ENCODE measurements at places on chromosomes 1 and 21. TPM values are rescaled to one million over a fixed set of nuclear protein-coding genes. Genes with fewer than 3 reads are reported as not detected.

DNA sequence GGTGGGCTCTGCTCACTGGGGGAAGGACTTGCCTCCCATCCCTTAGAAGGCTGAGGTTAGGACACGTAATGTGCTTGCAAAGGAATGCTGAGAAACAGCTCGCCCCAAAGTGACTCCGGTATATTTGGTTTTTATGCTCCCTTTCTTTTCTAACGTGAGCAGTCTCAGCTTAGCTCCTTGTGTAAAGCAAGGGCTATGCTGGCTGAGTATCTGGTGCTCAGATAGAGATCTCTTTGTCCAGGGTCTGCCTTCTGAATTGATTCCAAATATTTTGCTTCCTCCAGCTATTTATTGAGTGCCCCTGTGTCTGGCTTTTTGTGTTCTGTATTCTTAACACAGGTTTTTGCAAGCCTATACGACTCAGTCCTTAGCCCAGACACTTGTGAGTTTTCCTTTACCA lies 94.5 kb upstream of the ARTN start:
- no peak overlapping the region for H3K27ac ChIP-seq
- DNase-seq = no peak
- peaks cover 23% of the 10 kb centered on the region for H3K36me3 ChIP-seq
- no peak overlapping the region for H3K4me3 ChIP-seq
- H3K27me3 ChIP-seq = no peaks in the 10 kb centered on the region

DNA sequence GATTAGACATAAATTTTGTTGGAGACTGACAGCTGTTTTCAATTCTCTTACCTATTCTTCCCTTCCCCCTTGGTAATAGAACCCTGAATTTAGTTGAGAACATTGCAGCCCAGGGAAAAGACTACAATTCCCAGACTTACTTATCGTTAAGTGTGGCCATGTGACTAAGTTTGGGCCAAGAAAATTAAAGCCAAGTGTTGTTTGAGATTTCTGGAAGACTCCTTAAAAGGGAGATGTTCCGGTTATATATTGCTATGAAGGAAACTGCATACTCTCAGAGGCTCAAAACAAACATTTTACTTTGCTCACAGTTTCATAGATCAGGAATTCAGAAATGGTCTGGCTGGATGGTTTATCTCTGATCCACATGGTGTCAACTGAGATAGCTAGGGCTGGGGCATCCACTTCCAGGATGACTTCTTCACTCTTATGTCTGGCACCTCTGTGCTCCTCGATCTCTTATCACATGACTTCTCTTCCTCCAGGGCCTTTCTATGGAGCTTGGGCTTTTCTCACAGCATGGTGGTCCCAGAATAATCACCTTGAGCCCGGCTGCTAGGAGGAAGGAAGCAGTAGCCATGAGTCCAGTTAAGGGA lies 22.4 kb upstream of the CD34 start:
- DNase-seq = no peak
- no peaks in the 10 kb centered on the region for H3K36me3 ChIP-seq
- no peak overlapping the region for H3K4me3 ChIP-seq
- H3K4me1 ChIP-seq = peaks cover 22% of the 10 kb centered on the region
- no peaks in the 10 kb centered on the region for H3K27me3 ChIP-seq
- H3K27ac ChIP-seq = no peak overlapping the region

GRCh38 chr1:213600879-213601278 lies 386.9 kb upstream of the PROX1 start:
- no peaks in the 10 kb centered on the region for H3K36me3 ChIP-seq
- H3K4me1 ChIP-seq = no peaks in the 10 kb centered on the region
- H3K4me3 ChIP-seq = no peak overlapping the region
- peaks cover 4% of the 10 kb centered on the region for H3K27me3 ChIP-seq
- DNase-seq = no peak

- H3K36me3 ChIP-seq = no peaks in the 10 kb centered on the region
- H3K4me3 ChIP-seq = no peak overlapping the region
- no peaks in the 10 kb centered on the region for H3K4me1 ChIP-seq
Observed at GRCh38 chr1:39590546-39590945, 14.0 kb upstream of the PABPC4 start.

TMEM51 gene
- total RNA-seq = 1.9 TPM

DNA sequence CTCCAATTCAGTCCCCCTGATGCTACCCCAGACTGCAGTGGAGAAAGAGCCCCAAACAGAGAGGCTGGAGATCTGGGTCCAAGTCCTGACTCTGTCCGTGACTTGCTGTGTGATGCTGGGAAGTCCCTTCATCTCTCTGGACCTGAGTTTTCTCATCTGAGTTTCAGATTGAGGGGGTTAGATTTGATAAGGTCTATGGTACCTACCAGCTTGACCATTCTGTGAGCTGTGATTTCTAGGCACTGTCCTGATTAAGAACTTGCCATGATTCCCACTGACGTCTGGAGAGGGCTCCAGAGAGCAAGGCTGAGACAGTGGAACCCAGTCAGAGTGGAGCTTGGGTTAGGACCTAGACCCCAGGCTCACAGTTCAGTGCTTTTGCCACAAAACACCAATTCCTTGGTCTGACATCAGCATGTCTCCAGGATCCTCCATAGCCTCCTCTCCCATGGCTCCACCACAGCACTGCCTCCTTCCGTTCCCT lies 43.8 kb upstream of the DMBX1 start:
- peaks cover 16% of the 10 kb centered on the region for H3K4me1 ChIP-seq
- H3K27ac ChIP-seq = no peak overlapping the region
- peaks cover 43% of the 10 kb centered on the region for H3K27me3 ChIP-seq
- no peak overlapping the region for H3K4me3 ChIP-seq

DNA sequence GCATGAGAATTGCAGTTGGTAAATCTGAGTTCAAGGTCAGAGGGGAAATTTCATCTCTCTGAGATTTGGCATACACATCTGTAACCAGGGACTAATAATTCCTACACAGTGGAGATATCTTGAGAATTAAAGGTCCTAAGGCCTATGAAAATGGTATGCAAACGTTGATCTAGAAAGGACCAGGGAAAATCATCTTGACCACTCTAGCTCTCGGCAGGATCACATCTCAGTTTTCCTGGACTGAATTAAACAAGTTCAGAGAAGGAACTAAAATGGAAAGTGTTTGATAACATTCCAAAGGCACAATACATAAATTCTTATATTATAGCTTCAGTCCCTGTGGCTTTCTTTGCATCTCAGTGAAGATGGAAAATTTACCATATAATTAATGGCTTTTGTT lies 28.5 kb upstream of the SIPA1L2 start:
- DNase-seq = no peak
- H3K36me3 ChIP-seq = no peaks in the 10 kb centered on the region
- peaks cover 2% of the 10 kb centered on the region for H3K27me3 ChIP-seq
- no peak overlapping the region for H3K4me3 ChIP-seq
- no peaks in the 10 kb centered on the region for H3K4me1 ChIP-seq

RIPK4 gene
- 6.1 TPM for total RNA-seq

DONSON gene
- total RNA-seq = 17.9 TPM

DNA sequence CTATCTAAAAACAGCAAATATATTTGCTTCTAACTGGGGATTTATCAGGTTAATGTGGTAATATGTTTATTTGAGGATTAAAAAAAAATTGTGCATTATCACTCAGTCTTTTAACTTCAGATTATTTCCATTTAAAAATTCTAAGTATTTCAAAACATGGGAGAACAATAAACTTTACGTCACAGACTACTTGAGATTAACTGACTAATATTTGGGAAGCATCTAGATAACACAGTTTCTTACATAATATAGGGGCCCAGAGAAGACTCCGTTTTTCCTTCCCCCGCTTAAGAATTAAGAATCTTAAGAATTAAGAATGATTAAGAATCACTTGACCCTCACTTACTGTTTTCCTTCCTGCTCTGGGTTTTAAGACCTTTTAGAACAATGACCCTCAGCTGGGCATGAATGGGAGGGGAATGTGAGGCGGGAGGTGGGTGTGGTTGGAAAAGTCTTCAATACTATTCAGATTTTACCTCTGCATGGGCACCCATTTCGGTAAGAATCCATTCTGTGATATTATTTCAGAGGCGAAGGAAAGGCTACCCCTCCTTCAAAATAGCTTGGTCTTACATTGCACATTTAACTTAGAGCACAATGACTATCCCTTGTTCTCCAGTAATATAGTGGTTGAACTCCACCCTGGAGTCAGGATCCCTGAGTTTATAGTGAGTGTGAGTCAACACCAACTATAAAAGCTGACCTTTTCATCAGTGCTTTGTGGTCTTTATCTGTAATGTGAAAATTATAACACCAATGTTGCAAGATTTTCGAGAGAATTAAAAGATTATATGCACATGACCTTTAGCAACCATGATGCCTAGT lies 821.3 kb downstream of the USP25 start:
- H3K27ac ChIP-seq = no peak overlapping the region
- H3K4me3 ChIP-seq = no peak overlapping the region
- H3K4me1 ChIP-seq = peaks cover 4% of the 10 kb centered on the region
- H3K36me3 ChIP-seq = peaks cover 1% of the 10 kb centered on the region

DNA sequence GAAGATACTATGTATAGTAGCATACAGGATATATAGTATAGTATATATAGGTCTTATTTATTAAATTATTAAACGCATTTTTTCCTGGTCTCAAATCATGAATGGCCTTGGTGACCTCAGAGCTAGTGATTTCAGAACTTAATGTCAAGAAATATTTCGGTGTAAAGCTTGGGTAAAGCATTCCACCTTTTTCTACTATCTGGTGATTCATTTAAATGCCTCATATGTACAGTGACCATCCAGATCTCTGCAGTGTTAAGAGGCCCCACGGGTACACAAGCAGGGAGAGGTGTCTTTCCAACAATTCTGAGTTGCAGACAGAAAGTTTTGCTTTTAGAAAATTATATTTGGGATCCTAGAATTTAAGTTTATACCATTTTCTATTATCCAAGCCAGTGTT lies 626.5 kb downstream of the PTPRC start:
- no peak overlapping the region for H3K4me3 ChIP-seq
- H3K27me3 ChIP-seq = no peaks in the 10 kb centered on the region
- H3K4me1 ChIP-seq = peaks cover 5% of the 10 kb centered on the region
- no peak for DNase-seq
- peaks cover 2% of the 10 kb centered on the region for H3K36me3 ChIP-seq

DNA sequence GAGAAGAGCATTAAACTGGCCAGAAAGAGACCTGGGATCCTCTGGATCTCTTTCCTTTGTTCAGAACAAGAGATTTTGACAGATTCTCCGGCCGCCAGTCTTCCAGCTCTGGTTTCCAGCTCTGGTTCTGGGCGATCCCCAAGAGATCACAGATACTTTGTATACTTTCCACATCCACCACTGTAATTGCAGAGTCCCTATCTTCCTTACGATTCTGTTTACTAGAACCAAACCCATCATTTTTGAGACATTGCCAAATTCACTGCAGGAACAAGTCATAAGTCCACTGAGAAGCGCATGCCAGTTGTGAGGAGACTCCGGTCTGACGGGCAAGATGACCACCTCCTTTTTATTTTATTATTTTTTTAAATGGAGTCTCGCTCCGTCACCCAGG lies 505.2 kb downstream of the SMYD3 start:
- peaks cover 86% of the 10 kb centered on the region for H3K4me1 ChIP-seq
- DNase-seq = no peak
- peak overlapping the region; percentile 62 for H3K27ac ChIP-seq
- H3K36me3 ChIP-seq = no peaks in the 10 kb centered on the region
- no peaks in the 10 kb centered on the region for H3K27me3 ChIP-seq

DNA sequence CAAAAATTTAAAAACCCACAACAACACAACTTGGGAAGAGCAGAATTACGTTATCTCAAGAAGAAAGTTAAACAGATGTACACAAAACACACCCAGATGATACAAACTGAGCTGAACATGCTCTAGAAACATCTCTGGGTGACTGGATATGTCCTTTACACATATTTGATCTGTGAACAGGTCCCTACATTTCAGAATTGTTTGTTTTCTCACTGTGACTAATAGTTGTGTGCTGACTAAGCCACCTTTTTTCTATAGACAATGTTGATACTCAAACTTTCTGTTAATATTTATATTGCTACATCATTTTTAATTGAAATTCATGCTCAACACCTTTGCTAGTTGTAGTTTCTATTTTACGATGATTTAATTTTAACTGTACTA lies 1.0 kb upstream of the F11R start:
- peaks cover 20% of the 10 kb centered on the region for H3K4me1 ChIP-seq
- peaks cover 45% of the 10 kb centered on the region for H3K27me3 ChIP-seq
- H3K27ac ChIP-seq = no peak overlapping the region
- no peak for DNase-seq

CFHR1 gene
- total RNA-seq = not detected

OR2L13 gene
- total RNA-seq = not detected

DNA sequence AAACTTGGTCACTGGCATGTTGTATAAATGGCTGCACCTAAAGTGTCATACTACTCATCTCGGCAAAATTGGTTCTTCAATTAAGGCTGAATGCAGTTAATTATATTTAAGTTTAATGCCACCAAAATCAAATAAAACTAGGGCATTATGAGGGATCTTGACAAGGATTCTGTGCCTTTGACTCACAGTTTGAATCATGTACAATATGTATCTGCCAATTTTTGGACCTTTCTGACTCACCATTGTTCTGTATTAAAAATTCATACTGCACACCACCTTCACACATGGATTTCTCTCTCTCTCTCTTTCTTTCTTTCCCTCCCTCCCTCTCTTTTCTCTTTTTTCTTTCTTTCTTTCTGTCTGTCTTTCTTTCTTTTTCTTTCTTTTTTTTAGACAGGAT lies 14.1 kb upstream of the STXBP3 start:
- peaks cover 7% of the 10 kb centered on the region for H3K27me3 ChIP-seq
- no peak for DNase-seq
- H3K4me1 ChIP-seq = peaks cover 3% of the 10 kb centered on the region
- no peak overlapping the region for H3K27ac ChIP-seq
- H3K36me3 ChIP-seq = no peaks in the 10 kb centered on the region
- H3K4me3 ChIP-seq = no peak overlapping the region

- no peak overlapping the region for H3K4me3 ChIP-seq
- no peaks in the 10 kb centered on the region for H3K4me1 ChIP-seq
- peaks cover 14% of the 10 kb centered on the region for H3K27me3 ChIP-seq
- no peaks in the 10 kb centered on the region for H3K36me3 ChIP-seq
- H3K27ac ChIP-seq = no peak overlapping the region
Observed at GRCh38 chr1:241762713-241763339, 85.2 kb upstream of the EXO1 start.

FAM131C gene
- total RNA-seq = 0.24 TPM

DNA sequence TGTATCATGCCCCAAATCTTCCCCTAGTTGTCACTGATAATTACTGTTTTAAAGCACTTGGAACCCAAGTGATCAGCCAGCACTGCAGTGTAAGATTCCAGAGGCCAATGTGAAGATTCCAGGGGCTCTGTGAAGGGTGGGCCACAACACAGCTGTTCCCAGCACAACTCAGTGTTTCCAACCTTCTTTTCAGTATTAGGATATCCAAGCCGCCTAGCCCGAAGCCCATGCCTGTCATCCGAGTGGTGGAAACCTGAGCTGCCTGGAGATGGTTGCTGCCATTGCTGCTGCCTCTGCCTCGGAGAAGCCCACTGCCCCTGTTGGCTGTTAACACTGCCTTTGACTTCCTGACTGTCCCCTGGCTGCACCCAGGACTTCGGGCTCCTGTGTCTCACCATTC lies 30.4 kb upstream of the SNX27 start:
- H3K27me3 ChIP-seq = no peaks in the 10 kb centered on the region
- no peak overlapping the region for H3K27ac ChIP-seq
- H3K36me3 ChIP-seq = peaks cover 42% of the 10 kb centered on the region
- no peak for DNase-seq
- H3K4me3 ChIP-seq = no peak overlapping the region
- H3K4me1 ChIP-seq = peaks cover 16% of the 10 kb centered on the region
